ENCODE measurements at places on chromosomes 7 and 10.
A peak's percentile ranks its signal among the peaks of the same experiment; 100 is the strongest.

DNA sequence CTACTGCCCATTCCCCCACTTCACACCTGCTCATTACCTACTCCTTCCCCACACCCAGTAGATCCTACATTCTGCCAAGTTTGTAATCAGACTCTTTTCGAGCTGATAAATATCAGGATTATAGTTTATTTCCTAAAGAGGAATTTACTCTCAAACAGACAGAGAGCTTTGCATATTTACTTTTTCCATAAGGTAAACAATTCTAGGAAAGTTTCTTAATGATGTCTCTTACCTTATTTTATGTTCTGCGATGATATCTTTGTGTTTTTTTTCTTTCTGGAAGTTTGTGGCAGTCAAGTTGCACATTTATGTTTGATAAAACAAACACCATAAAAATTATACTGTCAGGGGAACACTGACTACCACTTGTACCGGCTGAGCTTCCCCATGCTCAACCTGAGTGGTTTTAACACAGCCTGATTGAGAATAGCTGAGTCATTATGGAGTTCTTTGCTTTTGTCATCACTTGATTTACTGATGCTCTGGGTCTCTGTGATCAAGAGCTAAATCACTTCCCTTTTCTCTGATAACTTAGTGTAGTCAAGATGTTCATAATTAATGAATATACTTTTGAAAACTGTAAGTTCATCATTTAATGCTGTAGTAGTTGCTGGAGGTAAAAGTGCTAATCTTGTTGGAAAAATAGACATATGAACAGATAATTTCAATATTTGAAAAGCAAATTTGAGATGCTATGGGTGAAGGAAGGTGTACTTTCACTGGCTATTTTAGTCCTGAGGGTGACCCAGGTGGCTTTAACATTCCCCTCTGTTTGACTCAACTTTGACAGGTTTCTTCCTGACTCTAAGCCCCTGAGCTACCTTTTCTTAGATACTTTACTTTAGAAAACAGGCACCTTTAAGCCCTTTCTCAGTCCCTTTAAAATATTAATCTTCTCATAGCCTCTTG, 1034.5 kb upstream of the LRRTM3 start:
- DNase-seq = no peak

DNA sequence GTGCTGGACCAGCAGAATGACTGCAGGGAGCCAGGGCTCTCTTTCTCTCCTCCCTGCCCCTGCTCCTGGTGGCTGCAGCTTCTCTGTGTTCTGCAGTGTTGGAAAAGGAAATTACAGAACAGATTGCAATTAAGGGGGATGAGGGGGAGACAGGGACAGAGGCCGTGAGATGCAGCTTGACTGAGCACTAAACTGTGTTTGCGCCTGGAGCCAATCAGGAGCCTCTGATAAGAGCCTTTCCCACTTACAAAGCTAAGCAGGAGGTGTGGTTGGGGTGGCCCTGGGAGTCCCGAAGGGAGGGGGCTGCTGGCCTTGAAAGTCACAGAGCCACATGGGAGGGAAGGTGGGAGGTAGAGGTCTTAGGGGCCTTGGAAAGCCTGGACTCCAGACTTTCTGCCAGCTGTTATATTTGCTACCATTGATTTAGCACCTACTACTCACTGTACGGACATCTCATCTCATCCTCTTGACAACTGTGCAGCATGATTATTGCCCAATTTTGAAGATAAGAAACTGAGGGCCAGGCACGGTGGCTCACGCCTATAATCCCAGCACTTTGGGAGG, 26.7 kb downstream of the TRIM8 start:
- DNase-seq = no peak

DNA sequence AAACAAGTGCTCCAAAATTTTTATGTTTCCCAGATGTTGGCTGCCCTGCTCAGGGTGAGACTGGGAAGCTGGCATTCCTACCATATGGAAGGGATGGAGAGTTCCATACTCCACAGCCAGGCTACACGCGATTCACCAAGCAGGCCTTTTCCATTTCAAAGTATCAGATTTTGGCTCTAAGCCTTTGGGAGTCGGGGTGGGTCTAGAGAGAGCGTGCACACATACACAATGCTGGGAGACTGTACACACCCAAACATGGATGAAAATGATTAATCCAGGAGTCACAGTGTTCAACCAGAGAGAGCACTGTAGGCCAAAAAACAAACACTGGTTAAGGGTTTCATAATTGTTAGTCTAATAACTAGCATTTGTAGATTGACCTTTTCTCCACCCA, 295.0 kb downstream of the BICC1 start:
- DNase-seq = no peak

DNA sequence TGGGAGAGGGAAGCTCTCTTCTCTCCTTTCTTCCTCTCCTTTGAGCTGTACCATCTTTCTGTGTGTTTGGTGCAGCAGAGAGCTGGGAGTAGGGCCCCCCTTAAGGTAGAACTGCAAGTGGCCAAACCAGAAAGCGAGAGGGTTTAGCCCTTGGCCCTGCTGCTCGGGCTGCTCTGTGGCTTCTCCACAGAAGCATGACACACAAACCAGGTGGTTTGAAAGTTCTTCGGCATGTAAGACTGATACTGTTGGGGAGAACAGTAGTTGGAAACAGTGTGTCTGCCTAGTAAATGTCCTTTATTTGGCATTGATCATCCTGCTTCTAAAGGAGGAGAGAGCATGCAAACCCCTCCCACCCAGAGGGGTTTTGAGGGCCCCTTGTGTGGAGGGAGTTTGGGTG, 277.8 kb downstream of the CELF2 start:
- DNase-seq = no peak

GRCh38 chr10:132926070-132926469, 16.3 kb downstream of the CFAP46 start:
- no peak for DNase-seq

- no peak for DNase-seq
Measured at GRCh38 chr10:132566892-132567291, 29.3 kb downstream of the INPP5A start.

GRCh38 chr10:20893297-20893696, 3.8 kb downstream of the NEBL start:
- no peak for DNase-seq

GRCh38 chr7:32890010-32890792, 1.4 kb downstream of the KBTBD2 start:
- DNase-seq = peak; percentile 11

GRCh38 chr7:16998481-16999051, 116.8 kb upstream of the AGR3 start:
- DNase-seq = no peak

DNA sequence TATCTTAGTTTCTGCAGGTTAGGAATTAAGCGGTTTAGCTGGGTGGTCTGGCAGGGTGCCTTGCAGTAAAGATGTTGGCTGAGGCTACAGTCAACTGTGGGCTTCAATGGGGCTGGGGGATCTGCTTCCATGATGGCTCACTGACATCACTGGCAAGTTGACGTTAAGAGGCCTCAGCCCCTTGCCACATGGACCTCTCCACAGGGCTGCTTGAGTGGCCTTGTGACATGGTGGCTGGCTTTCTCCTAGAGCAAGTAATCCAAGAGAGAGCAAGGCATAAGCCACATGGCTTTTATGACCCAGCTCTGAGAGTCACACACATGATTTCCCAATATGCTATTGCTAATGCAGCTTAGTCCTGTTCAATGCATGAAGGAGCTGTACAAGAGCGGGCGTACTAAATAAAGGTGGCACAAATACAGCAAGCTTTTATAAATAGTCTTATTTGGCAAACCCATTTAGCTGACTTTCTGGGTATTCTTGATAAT, 109.1 kb downstream of the SEPTIN7 start:
- DNase-seq = no peak

DNA sequence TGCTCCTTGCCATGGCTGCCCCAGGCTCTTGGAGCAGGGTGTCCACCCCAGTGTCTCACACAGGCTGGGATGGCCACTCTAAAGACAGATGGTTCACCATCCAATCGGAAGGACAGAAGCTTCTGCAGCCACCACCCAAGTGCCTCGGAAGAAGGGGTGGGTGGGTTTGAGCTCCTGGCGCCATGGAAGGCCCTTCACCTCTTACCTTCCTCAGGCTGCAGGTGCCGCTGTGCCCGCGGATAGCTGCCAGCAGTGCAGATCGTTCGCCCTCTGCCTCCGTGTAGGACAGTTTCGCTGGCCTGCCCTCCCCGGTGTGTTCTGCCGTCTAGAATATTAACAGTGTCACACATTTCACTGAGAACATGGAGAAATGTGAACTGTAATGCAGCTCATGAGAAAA, 243.6 kb upstream of the GRB10 start:
- no peak for DNase-seq

GRCh38 chr7:143434660-143435059, 8.6 kb upstream of the TAS2R60 start:
- DNase-seq = no peak

- DNase-seq = no peak
Measured at GRCh38 chr7:99314504-99314903, 11.2 kb upstream of the ARPC1A start.

DNA sequence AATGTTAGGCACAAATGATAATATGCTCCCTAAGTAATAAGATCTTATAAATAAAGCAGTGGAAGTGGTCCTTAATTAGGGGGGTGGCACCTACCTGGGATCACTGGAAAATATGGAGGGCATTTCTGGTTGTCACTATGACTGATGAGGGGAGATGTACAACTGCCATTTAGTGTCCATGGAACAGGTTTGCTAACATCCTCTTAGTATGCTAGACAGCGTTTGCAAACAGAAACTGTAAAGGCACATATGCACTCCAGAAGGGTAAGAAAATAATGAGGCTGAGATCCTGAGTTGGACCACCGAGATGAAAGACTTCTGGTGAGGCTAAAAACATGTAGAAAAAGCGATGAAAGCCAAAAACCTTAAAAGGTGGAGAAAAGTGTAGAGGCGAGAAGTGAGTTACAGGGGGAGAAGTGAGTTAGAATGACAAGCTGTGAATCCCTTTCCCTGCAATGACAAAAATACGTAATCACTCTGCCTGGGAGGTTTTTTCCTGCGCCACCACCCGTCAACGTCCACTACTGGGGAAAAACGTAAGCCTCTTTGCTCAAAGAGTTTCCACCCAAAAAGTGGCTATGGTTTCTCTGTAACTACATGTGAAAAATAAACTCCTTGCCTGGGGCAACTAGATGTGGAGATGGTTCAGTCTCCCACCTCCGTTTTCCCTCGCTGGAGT, 767 bp downstream of the KRIT1 start:
- no peak for DNase-seq

GRCh38 chr10:72254813-72255568, 18.7 kb upstream of the DDIT4 start:
- no peak for DNase-seq

- DNase-seq = no peak
Measured at GRCh38 chr7:43535810-43536585, 46.9 kb upstream of the STK17A start.

DNA sequence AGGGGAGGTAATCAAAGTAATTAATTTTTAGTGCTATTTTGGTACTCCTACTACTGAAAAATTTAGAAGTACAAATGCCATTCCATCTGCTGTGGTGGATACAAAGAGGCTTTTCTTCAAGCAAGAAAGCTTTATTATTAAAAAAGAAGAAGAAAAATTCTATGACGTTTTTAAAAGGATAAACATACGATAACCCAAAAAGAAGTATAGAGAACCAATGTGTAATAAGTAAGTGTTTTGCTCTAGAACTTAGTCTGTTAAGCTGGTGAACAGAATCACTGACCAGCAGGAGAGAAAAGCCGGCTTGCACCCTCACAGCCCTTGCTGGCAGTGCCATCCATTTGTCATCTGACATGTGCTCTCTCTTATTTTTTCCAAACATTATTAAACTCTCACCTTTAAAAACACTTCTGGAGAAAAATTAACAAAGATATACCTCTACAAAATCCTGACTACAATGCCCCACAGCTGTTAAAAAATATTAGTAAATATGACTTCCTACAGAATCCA, 81.5 kb downstream of the SRPK2 start:
- no peak for DNase-seq

DNA sequence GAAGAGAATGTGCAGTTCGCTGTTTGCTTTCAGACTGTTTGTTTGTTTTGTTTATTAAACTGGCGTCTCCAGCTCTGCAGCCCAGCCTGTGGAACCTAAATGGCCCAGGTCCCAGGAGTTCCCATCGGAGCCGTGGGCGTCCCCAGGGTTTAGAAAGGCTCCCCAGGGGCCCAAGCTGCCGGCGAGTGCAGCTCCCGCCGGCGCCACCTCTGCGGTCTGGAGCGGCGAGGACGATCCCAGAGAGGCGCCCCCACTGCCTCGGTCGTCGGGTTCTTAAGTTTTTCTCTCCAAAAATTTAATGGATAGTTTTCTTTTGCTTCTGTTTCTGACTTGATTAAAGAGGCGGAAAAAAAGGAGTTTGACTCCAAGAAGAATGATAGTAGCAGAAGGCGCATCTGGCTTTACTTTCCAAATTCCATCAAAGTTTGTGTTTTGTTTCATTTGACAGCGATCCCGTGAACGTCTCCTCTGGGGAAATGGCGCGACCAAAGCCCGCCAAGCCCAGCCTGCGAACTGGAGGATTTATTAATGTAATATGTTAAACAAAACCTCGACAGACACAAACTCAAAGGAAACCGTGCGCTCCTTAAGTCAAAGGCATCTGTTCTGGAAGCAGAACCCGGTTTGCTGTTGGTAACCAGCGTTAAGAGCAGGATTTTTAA, 718 bp upstream of the FZD1 start:
- no peak for DNase-seq

DNA sequence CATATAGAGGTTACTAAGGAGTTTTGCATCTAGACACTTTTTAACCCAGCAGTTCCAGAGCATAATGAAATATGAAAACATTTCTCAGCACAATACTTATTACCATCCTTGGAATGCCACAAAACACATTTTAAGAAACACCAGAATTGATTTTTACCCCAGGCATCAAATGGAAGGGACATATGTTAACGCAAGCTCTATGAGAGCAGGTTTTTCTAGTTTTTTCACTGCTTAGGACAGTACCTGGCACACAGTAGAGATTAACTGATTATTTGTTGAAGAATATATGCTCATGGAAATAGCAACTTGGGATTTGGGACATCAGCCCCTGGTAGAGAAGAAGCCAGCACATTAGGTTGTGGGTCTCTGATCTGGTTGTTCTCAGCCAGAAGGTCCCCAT, 67.0 kb upstream of the ARID5B start:
- no peak for DNase-seq

DNA sequence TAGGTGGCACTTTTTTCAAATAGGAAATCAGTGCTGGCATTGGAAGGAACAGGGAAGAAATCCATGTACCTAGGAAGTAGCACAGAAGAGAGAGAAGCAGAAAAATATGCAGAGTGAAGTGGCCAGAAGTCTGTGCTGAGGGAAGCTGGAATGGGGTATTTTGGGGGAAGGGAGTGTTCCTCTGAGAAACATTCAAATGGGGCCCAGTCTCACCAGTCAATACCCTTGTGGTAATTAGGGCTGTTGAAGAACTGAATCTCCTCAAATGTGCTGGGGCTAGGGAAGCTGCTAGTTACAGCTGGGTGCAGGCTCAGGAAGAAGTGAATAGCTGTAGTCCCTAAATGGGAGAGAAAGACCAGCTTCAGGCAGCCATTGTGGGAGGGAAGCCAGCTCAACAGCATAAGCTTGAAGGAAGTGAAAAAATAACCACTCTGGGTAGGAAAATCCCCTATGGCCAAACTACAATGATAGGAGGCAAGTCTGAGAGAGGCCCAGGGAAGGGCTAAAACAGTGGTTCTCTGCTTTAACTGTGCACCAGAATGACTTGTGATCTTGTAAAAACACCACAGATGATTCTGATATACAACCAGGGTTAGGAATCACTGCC, 7.6 kb downstream of the NDST2 start:
- no peak for DNase-seq

GRCh38 chr7:3067606-3068380, 24.1 kb upstream of the CARD11 start:
- DNase-seq = no peak
